ENCODE measurements at places on chromosomes 1 and 21. TPM values are rescaled to one million over a fixed set of nuclear protein-coding genes. Genes with fewer than 3 reads are reported as not detected.

PCSK9 gene
- total RNA-seq: 7.5 TPM

HAO2 gene
- total RNA-seq: not detected

KTI12 gene
- total RNA-seq: 9.1 TPM

SELP gene
- total RNA-seq: 0.54 TPM

CHRM3 gene
- total RNA-seq: not detected
